ENCODE measurements at places on chromosomes 12 and 14.

DNA sequence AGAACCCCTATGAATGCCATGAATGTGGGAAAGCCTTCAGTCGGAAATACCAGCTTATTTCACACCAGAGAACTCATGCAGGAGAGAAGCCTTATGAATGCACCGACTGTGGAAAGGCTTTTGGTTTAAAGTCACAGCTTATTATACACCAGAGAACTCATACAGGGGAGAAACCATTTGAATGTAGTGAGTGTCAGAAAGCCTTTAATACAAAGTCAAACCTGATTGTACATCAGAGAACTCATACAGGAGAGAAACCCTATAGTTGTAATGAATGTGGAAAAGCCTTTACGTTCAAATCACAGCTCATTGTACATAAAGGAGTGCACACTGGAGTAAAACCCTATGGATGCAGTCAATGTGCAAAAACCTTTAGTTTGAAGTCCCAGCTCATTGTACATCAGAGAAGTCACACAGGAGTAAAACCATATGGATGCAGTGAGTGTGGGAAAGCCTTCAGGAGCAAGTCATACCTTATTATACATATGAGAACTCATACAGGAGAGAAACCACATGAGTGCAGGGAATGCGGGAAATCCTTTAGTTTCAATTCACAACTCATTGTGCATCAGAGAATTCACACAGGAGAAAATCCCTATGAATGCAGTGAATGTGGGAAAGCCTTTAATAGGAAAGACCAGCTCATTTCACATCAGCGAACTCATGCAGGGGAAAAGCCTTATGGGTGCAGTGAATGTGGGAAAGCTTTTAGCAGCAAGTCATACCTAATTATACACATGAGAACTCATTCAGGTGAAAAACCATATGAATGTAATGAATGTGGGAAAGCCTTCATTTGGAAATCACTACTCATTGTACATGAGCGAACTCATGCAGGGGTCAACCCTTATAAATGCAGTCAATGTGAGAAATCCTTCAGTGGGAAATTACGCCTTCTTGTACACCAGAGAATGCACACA, 22.3 kb downstream of the ZNF268 start:
- no peak for DNase-seq

- no peak for DNase-seq
These were observed 427.8 kb downstream of the BTG1 start for GRCh38 chr12:91717804-91718203.

- DNase-seq = no peak
These were observed 273.7 kb downstream of the SLC6A15 start for GRCh38 chr12:84638811-84639368.

GRCh38 chr12:57261428-57261865, 10.5 kb upstream of the STAC3 start:
- DNase-seq = no peak
